T-cell (primary cell): ENCODE measurements at places on chromosomes 4 and X.

- peak; percentile 22 for DNase-seq
Observed at GRCh38 chr4:169621731-169622492, 1.5 kb downstream of the CLCN3 start.

- DNase-seq: no peak
Observed at GRCh38 chrX:107384397-107385105, 64.9 kb upstream of the FRMPD3 start.

GRCh38 chrX:18288716-18289115 is 65.8 kb downstream of the SCML2 start:
- DNase-seq: no peak

- DNase-seq: no peak
Observed at GRCh38 chr4:27819246-27819645, 958.6 kb downstream of the STIM2 start.
